ENCODE measurements at places on chromosomes 3 and 15.

DNA sequence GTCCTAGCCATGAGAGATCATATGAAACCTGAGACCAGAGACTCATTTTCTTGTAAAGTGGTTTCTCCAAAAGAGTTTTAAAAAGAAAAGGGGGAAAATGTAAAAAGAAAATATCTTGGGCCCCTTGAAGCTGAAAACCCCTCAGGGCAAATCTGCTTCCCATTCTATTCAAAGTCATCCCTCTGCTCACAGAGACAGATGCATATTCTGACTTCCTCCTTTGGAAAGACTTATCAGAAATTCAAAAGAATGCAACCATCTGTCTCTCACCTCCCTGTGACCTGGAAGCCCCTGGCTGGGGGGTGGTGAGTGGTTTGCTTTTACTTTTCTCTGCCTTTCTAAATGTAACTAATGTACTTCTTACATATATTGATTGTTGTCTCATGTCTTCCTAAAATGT is 1154.8 kb downstream of the NSUN3 start:
- no peak for DNase-seq

DNA sequence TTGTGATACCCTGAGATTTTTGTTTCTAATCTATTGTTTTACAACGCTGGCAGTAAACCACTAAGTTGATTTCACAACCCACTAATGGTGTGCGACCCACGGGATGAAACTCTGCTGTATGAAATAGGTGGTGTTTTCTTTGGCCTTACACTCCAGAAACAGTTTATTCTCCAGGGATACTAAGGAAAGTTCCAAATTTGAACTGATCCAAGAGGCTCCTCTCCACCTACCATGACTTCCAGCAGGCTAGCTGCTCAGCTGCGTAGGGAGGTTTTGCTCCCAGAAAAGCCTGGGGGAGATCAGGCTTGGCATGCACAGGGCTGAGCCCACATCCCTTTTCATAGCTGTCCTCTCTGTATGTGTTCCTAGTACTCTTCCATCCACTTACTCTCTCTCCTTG is 71.5 kb downstream of the FAM174B start:
- DNase-seq = no peak

DNA sequence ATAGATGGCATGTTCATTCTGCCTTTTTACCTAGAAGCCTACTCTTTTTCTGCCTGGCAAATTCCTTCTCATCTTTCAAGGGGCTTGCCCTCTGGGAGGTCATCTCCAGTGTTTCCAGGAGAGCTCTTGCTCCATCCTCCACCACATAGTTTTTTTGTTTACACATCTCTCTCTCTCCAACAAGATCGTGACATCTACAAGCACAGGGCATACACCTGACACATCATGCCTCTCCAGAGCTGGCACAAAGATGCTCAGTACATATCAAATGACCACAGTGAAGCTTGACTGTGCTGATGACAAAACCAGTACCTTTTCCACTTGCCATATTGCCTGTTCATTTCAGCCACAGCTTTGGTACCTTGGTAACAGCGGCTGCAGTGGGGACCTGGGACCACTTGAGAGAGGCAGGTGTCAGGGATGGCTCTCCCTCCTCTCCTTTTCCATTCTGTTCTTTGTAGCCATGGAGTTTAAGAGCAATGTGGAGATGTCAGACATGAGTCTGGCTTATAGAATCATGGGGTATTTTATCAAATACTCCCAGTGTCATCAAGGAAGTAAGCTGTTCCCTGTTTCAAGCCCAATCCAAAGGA is 15.4 kb downstream of the ALPK3 start:
- no peak for DNase-seq

- DNase-seq = no peak
These were observed 52.5 kb downstream of the IFT80 start for GRCh38 chr3:160346511-160346910.

GRCh38 chr3:14691719-14692118 is 16.8 kb downstream of the C3orf20 start:
- DNase-seq = no peak

All from iPS-NIHi11 (cell line).